ENCODE measurements at places on chromosomes 2 and 18.

DNA sequence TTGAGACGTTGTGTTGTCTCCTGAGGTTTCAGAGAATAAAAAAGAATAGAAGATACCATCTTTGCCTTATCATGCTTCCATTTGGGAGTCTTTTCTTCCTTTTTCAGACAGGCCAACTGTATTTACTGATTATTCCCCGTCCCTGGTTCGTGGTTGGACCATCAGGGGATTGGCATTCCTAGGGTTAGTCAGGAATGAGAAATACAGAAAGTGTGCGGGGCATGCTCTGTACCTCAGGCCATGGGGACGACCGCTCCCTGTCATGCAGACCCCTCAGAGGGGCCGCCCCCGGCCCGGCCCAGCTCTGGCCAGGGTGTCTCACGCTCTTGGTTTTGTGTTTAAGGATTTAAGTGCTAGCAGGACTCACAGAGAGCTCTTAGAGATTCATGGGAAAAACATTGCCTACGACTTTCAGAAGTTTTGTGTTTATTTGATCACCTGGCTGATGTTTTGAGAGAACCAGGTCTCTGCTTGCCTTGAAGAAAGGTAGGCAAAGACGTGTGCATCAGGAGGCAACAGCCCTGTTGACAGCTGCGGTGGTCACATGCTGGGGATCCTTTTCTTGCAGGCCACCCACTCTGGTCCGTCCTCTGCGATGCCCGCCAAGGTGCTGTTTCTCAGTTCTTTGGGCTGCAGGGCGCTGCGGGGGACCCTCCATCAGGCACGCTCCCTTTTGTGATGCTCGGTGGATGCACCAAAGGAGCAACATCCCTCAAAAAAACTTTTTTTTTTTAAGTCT, 317.8 kb downstream of the AGAP1 start:
- DNase-seq, result no peak

DNA sequence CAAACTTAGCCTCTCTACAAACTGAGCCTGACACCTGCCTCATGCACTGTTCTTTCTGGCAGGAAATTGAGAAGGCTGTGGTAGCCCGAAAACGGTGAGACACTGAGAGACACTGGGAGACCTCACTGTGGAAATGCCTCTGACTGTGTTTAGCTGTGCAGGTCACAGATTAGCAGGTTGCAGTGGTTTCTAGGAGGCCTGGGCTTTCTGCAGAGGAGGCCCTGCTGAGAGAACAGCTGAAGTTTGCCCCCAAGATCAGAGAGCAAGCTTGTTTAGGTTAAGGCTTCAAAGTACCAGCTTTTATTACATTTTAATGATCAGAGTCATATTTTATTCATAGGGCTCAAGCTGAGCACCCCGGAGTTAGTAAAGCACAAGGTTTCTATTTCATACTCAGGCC, 68.7 kb upstream of the LYPD6 start:
- DNase-seq, result no peak

DNA sequence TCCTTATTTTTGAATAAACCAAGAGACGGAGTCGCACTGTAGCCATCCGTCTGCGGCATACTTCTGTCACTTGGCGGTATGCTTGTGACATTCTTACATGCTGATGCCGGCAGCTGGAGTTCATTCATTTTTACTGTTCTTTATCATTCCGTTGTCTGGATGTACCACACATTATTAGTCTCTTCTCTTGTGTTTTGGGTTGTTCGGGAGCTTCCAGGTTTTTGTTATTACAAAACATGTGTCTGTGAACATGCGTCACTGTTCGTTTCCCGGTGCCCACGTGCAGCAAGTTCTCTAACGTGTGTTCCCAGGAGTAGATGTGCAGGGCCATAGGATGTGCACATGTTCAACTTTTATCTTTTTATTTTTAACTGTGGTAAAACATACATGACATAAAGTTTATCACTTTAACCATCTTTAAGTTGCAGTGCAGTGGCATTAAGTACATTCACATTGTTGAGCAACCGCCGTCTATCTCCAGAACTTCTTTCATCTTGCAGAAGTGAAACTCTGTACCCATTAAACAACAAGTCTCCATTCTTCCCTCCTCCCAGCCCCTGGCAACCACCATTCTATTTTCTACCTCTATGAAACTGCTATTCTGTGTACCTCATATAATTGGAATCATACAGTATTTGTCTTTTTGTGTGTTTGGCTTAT, 40.1 kb downstream of the MTCL1 start:
- no peak for DNase-seq

DNA sequence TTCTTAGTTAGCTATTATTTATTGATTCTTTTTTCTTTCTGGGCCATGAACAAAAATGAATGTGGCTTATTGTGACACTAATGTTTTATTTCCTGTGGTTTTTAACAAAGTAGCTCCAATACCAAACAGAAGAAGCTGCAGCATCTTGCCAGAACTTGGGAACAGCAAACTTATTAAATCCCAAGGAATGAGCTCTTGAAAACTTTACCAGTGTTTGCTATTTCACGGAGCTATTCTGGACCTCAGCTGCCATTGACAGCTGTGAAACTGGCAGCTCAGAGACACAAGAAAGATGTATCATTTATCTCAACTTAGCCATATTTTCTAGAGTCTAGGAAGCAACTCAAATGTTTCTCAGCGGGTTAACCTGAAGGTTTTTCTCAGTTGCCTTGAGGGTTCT, 91.0 kb upstream of the NEUROD1 start:
- DNase-seq, result no peak

GRCh38 chr2:17912266-17912691, 33.8 kb downstream of the KCNS3 start:
- no peak for DNase-seq

DNA sequence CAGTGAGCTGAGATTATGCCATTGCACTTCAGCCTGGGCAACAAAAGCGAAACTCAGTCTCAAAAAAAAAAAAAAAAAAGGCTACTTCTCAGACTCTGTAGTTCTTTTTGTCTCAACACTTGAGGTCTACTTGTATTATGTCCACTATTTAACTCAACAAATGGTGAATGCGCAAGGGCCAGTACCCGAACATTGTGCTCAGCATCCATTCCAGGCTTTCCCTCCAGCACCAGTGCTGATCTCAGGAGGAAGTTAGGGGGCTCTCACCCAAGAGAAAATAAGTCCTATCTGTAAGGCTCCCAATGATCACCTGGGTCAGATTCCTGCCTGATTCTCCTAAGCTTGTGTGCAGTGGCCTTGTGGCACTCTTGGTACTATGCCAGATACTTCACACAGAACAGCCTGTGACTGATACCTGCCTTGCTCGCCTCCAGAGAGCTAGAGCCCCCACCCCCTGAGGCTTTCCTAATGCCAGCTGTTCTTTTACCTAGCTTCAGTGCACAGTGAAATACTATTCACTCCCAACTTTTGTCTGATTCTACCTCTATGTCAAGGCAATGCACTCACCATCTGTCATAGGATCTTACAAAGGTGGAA, 74.9 kb downstream of the INO80D start:
- peak; percentile 71 for DNase-seq

DNA sequence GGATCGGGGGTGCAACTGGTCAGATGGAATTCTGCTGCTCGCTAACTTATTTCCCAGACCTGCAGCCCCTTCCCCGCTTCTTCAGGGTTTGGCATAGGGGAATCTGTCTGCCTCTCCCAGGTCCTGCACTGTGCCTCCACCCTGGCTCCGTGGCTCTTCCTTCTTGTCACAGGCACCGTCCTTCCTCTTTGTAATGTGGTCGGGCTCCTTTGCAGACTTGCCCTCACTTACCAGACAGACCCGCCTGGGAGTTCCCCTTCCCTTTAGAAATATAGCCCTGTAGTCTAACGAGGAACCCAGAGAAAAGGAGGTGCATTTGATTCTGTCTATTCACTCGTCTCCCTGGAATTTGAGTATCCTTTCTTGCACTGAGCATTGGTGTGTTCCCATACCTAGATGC, 63.9 kb upstream of the PAX8 start:
- no peak for DNase-seq

Data from NCI-H524 treated with DMSO at 0.1 percent for 48 hours (cell line).